ENCODE measurements at places on chromosomes 12 and 14. TPM values are rescaled to one million over a fixed set of nuclear protein-coding genes. Genes with fewer than 3 reads are reported as not detected.

DNA sequence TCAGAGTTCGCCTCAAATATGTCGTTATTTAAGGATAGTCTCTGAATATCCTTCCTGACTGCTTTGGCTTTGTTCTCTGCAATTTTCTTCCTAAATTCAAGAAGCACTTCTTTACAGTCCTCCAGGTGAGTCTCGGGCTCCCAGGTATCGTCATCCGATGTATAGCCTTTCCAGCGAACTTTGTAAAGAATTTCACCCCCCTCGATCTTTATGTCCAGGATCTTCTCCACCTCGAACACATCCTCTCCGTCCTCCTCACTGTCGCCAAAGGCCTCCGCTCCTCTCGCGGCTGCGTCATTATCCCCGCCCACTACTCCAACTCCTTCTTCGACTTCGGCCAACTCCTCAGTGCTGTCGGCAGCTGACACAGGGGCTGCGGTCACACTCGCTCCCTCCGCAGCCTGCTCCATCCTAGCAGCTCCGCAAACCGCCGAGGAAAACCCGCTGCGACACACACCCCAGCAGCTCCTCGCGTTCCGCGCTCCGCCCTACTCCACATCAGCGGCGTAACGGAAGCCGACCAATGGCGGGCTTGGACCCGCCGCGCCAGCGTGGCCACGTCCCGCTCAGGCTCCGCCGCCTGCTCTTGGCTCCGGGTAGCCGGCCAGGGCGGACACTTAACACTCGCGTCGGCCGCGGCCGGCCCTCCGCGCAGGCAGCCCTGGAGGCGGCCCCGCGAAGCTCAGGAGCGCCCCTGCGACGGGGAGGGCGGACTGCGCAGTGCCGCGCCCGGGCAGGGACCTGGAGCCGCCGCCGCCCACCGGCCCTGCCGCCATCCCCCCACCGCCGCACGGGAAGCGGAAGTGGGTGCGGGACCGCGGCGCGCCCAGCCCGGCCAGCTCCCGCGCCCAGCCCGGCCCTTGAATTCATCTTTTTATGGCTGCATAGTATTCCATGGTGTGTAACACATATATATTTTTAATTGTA lies 4.1 kb downstream of the CD163L1 start:
- H3K27ac ChIP-seq: no peak overlapping the region
- peak overlapping the region; percentile 41 for H3K4me3 ChIP-seq
- DNase-seq: peak; percentile 79
- H3K4me1 ChIP-seq: no peaks in the 10 kb centered on the region
- no peaks in the 10 kb centered on the region for H3K36me3 ChIP-seq

The SLC39A5 gene
- total RNA-seq: 0.54 TPM

The MOK gene
- total RNA-seq: 9.3 TPM

The BHLHE41 gene
- 0.12 TPM for total RNA-seq

The KRT72 gene
- total RNA-seq: not detected

DNA sequence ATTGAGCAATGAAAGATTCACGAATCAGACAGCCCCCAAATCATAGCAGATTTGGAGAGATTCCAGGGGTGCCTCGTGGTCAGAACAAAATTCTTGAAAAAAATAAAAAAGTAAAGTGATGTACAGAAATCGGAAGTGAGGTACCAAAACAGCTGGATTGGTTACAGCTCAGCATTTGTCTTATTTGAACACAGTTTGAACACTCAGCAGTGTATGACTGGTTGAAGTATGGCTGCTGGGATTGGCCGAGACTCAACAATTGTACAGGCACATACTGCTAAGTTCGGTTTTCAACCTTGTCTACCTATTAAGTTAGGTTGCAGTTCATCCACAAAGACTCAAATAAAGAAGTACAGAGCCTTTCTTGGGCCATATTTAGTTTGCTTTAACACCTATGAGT lies 865.4 kb upstream of the TMEM132C start:
- H3K27ac ChIP-seq: no peak overlapping the region
- H3K4me1 ChIP-seq: peaks cover 7% of the 10 kb centered on the region
- H3K4me3 ChIP-seq: no peak overlapping the region
- DNase-seq: no peak
- no peaks in the 10 kb centered on the region for H3K27me3 ChIP-seq

The RNASE7 gene
- not detected for total RNA-seq

GRCh38 chr12:111840807-111841206 lies 1.2 kb upstream of the MAPKAPK5 start:
- H3K27me3 ChIP-seq: no peaks in the 10 kb centered on the region
- DNase-seq: no peak
- peaks cover 20% of the 10 kb centered on the region for H3K4me1 ChIP-seq
- no peak overlapping the region for H3K27ac ChIP-seq
- H3K4me3 ChIP-seq: peak overlapping the region; percentile 99

GRCh38 chr14:24147761-24148428 lies 597 bp downstream of the RNF31 start:
- H3K27me3 ChIP-seq: no peaks in the 10 kb centered on the region
- no peak for DNase-seq
- no peak overlapping the region for H3K27ac ChIP-seq
- H3K4me3 ChIP-seq: peak overlapping the region; percentile 90

DNA sequence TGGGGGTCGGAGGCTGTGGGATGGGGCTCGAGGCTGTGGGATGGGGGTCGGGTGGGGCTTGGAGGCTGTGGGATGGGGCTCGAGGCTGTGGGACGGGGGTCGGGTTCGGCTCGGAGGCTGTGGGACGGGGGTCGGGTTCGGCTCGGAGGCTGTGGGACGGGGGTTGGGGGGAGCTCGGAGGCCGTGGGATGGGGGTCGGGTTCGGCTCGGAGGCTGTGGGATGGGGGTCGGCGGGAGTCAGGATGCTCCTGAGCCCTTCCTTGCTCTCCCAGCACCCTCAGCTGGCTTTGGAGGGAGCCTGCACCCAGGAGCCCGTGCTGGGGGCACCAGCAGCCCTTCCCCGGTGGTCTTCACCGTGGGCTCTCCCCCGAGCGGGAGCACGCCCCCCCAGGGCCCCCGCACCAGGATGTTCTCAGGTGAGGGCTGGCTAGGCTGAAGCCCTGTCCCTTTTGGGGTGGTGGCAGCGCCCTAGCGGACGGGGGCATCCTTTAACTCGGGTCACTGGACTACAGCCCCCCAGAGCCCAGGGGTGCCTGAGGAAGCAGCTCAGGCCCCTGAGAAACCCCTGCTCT lies 11.9 kb upstream of the PUS1 start:
- H3K4me3 ChIP-seq: no peak overlapping the region

DNA sequence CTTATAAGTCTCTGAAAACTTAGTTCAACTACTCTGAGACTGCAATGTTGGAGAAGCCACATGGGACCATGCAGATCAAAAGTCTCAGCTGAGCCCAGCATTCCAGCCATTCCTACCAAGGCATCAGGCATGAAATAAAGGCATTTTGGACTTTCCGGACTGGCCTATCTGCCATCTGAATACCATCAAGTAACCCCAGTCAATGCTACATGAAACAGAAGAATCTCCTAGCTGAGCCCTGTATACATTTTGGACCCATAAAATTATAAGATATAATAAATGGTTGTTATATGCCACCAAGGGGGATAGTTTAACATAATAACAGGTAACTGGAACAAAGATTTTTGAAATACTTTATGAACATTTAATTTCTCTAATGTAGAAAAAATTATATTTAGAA lies 9.3 kb upstream of the TMEM260 start:
- no peaks in the 10 kb centered on the region for H3K27me3 ChIP-seq
- no peaks in the 10 kb centered on the region for H3K4me1 ChIP-seq
- H3K27ac ChIP-seq: no peak overlapping the region
- no peak overlapping the region for H3K4me3 ChIP-seq
- peak; percentile 42 for DNase-seq

DNA sequence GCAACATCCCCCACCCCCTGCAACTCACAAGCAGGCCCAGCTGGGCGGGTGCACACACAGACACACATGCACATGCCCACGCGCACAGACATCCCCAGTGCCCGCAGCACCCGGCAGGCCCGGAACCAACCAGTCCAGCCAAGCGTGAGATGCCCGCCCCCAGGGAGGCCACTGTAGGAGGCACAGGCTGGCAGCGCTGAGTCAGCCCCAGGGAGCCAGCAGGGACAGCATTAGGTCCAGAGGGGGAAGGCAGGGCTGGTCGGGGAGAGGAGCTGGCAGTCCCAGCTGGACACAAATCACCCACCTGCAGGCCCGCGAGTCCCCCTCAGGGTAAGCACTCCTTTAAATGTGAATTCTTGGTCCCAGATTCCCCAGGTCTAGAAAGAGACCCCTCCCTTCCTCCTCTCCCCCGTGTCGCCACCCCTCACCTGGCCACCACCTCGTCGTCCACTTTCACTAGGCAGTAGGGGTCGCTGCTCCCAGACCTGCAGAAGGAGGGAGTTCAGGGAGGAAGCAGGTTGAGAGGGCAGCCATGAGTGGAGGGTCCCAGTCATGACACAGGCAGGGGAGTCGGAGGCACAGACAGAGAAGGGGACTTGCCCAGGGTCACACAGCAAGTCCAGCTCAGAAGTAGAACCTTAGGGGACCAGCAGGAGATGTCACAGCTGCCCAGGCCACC lies 5.0 kb downstream of the RASAL1 start:
- peaks cover 22% of the 10 kb centered on the region for H3K27me3 ChIP-seq
- no peak overlapping the region for H3K27ac ChIP-seq
